Muscle of back (tissue), 13 donors: ENCODE measurements at places on chromosomes 6 and 20.

GRCh38 chr6:165732696-165733488, 69.9 kb upstream of the PDE10A start:
- no peak for DNase-seq

DNA sequence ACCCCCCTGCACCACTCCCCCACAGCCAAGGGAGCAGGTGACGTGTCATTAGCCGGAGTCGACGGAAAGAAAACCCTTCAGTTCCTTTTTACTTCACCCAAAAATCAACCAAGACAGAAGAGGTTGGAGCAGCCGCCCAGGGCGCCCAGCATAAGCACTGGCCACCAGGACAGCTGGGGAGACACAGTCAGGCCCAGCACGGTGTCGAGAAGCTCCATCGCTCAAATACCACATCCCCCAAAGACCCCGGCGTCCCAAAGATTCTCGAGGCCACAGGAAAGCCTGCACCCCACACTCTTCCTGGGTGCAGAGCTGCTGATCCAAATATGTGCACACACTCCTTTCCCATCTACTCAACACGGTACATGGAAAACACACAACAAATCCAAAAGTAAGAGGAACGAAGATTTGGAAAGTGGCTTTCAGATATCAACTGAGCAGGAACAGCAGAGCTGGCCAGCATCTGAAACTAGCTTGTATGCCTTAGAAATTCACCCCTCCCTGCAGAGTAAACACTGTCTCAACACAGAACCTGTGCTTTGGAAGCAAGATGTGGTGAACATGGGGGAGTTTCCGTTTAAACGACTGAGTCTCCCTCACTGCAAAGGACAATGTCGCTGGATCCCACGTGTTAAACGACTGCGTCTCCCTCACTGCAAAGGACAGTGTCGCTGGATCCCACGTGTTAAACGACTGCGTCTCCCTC, 54.6 kb downstream of the DLL1 start:
- no peak for DNase-seq

DNA sequence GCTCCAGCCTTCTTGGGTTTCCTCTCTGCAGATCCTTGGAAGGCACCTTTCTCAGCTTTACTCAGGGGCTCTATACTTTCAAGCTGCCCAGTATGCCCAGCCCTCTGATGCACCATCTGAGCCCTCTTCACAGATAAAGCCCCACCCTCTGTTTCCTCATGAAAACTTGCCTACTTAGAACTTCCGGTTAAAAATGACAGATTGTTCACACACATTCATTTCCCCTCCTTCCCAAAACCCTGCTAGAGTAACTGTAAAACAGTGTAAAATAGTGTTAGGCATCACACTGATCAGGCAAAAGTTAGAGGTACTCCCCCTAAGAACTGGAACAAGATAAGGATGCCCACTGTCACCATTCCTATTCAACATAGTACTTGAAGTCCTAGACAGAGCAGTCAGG, 14.0 kb upstream of the GCM1 start:
- no peak for DNase-seq

DNA sequence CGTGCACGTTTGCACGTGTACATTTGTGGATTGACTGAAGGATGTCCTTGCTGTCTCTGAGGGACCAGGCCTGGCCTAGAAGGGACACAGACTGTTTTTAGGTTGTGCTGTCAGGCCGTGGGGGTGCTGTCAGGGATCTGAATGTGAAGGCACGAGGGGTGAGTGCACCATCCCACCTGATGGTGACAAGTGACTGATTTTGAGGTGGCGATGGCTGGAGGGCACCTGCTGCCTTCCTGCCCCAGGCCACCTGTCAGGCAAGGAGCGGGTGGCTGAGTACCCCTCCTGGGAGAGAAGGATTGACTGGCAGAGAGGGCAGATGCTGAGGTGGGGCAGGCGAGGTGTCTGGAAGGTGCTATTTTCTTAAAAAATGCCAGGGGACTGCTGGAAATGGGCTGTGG, 1.2 kb downstream of the RAB44 start:
- DNase-seq, result no peak

GRCh38 chr6:128438393-128438792, 82.0 kb downstream of the PTPRK start:
- no peak for DNase-seq

DNA sequence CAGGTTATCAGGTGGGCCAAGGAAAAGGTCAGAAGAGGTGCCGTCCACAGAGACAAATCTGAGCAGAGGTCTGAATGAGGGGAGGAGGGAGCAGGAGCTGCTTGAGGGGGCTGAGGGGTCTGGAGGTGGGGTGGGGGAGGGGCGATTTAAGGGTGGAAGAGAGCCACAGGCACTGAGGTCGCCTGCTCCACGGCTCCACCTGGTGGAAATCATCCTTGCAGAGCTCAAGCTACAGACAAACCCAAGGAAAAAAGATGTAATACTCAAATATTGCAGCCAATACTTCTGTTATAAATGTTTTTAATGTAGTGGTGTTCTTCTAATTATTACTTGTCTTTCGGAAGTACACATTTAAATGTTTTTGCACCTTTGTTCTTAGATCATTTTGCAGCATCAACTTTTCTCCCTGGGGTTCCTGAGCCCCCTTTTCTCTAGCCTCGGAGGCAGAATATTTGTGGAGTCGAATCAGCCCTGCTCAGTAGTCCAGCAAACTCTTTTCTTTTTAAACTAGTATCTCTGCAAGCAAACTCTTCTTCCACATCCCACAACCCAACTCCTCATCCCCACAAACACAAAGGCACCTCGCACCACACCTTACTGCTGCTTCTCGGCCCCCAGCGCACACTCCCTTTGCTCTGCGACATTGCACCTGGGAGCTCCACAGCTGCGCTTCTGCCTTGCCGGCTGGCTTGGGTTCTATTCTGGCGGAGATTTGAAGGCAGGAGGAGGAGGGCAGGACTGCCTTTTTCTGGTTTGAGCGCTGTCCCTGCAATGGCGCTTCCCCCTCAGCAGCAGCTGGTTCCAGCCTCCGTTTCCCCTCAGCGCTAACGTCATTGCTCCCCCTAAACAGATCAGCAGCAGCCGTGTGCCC, 51.0 kb upstream of the TFAP2A start:
- peak; percentile 1 for DNase-seq

- no peak for DNase-seq
Observed at GRCh38 chr6:134533991-134534390, 216.1 kb upstream of the SGK1 start.

GRCh38 chr20:41463567-41463966, 96.9 kb upstream of the EMILIN3 start:
- no peak for DNase-seq

DNA sequence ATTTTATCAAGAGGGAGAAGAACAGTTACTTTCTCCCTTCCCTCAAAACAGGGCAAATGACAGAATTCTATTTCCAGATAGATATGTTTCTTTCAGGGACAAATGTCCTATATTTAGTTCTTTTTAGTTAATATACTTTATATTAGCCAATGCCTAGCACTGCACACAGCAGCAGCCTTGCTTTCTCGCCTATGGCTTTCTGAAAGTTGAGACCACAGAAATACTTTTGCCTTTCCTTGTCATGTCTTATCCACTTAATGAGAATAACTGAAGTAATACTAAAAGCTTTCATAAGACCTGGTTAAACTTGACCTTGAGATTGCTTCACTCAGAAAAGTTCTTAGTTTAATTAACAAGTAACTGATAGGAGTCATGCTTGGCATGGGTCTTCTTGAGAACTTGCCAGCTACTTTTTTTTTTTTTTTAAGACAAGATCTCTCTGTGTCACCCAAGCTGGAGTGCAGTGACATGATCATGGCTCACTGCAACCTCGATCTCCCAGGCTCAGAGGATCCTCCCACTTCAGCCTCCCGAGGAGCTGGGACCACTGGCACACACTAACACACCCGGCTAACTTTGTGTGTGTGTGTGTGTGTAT, 159.3 kb downstream of the CDKAL1 start:
- peak; percentile 18 for DNase-seq

- no peak for DNase-seq
Observed at GRCh38 chr20:57415771-57416170, 24.6 kb downstream of the RBM38 start.

- peak; percentile 59 for DNase-seq
Observed at GRCh38 chr6:36834576-36835341, 4.5 kb downstream of the CPNE5 start.

GRCh38 chr6:42745083-42745639, 742 bp downstream of the TBCC start:
- DNase-seq, result no peak

GRCh38 chr6:131682442-131682841, 18.8 kb downstream of the OR2A4 start:
- DNase-seq, result no peak

- DNase-seq, result no peak
Observed at GRCh38 chr20:15887387-15887786, 685.9 kb downstream of the KIF16B start.
